ENCODE measurements at places on chromosomes 11 and 22.

DNA sequence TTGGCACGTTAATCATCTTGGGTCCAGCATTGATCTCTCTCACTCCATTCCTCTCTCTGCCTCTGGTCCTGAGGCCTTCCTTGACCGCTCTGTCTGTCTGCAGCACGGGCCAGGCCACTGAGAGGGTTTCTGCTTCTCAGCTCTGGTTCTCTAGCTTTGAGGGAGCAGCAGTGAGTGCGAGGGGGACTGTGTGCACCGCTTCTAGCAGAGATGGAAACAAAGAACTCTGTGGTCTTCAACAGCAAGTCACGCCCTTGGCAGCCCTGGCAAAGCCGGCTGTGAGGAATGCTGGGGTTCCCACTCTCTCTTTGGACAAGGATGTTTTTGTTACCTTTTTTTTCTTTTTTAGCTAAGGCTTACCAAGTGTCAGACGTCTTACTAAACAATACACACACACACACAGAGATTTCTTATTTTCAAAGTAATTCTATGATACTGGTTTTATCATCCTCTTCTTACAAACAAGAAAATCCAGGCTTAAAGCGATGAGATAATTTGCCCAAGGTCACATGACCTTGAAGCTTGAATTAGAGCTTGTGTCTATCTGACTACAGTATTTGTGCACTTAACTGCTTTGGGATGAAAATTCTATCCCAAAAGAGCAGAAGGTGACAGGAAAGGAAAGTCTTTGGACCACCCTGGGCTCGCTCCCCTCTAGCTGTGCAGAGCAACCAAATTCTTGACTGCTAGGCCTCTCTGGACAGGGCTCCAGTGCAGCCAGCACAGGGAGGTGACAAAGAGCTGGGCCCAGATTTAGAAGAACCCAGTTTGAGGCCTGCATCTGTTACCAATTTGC lies 293.2 kb downstream of the NTM start:
- no peak for DNase-seq

- DNase-seq, result no peak
Measured at GRCh38 chr11:73976451-73977151, 6.0 kb downstream of the UCP2 start.

DNA sequence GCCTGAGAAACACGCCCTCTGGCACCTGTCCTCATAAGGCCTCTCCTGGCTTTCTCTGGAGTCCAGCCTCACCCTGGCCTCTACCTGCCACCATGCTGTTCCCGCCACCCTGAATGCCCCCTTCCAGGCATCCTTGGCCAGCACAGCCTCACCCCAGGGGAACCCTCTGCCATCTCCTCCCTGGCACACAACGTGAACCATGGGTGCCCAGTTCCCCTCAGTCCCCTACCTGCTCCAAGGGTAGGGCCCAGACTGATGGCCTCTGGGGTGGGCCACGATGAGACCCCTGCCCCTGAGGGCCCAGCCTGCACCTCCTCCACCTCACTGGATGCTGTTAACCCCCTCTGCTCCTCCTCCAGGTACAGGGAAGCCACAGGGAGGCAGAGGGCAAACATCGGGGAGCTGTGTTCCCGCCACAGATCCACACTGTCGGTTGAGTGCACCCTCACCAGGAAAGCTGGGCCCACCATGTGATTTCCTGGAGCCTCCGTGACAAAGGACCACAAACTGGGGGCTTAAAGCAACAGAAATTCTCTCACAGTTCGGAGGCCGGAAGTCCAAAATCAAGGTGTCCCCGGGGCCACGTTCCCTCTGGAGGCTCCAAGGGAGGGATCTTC lies 169.6 kb downstream of the BRD1 start:
- no peak for DNase-seq

DNA sequence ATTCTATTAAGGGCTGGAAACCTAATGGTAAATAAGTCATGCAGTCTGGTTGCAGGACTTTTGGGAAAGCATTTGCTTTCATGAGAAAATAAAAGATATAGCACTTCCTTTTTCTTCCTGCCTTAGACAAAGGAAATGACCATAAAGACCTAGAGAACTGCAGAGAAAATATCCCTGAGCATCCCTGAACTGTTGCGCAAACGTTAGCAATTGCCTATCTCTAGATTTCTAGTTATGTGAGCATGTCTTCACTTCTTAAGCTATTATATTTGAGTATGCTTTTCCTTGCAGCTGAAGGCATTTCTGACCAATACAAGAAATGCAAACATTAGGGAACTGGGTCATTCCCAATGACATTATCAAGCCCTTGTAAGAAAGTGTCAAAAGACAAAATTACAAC lies 110.6 kb downstream of the KIF18A start:
- no peak for DNase-seq

DNA sequence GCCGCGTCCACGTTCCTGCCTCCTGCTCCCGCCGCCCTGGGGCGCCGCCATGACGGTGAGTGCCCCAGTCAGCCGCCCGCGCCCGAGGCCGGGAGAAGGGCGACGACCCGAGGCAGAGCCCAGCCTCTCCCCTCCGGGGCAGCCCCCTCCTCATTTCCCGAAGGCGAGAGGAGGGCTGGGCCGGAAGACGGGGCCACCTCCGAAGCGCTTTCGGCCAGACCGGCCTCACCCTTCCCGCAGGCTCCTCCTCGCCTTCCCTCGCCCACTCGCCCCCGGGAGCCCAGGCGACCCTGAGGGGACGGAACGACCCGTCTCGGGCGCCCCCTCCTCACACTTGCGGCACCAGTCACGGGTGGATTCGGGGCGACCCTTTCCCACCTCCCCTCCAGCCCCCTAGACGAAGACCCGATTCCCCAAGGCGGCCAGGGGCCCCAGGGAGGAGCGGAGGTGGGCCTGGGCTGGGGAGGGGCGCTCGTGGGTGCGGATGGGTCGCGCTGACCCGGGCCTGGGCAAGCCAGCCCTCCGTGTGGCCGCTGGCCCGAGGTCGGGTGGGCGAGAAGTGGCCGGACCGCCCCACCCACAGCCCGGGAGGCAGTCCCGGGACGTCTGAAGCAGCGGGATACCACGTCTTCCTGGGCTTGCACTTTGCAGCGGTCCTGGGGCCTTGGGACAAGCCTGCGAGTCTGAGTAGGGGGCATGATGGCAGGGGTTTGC lies 49.7 kb downstream of the TRIOBP start:
- no peak for DNase-seq

GRCh38 chr11:11843211-11843621 lies 1.4 kb downstream of the USP47 start:
- DNase-seq, result no peak

DNA sequence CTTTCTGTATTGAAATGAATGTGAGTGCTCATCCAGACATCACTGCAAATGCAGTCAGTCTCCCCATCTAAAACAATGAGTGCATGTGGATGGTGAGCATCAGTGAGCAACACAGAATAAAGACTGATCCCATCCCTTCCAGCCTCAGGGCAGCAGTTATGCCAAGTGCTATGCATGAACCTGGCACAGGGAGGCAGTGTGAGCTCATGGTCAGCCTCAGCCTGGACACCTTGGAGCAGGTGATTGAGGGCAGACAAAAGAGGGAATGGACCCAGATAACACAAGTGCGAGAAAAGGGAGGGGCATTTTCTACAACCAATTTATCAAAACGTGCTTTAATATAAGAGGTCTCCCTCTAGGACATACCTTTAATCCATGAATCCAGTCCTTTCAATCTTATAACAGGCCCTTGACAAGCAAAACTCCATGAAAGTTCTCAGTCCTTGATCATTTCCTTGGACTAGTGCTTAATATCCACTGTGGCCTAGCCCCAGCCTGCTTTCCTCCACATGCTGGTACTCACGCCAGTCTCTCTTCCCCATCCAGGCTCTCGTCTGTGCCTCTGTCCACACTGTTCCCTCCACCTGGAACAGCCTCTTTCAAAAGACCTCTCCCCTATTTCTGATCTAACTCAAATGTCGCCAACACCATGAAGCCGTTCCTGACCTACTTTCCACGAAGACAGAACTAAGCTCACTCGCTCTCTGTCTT lies 50.5 kb upstream of the LRRC55 start:
- DNase-seq, result peak; percentile 38

DNA sequence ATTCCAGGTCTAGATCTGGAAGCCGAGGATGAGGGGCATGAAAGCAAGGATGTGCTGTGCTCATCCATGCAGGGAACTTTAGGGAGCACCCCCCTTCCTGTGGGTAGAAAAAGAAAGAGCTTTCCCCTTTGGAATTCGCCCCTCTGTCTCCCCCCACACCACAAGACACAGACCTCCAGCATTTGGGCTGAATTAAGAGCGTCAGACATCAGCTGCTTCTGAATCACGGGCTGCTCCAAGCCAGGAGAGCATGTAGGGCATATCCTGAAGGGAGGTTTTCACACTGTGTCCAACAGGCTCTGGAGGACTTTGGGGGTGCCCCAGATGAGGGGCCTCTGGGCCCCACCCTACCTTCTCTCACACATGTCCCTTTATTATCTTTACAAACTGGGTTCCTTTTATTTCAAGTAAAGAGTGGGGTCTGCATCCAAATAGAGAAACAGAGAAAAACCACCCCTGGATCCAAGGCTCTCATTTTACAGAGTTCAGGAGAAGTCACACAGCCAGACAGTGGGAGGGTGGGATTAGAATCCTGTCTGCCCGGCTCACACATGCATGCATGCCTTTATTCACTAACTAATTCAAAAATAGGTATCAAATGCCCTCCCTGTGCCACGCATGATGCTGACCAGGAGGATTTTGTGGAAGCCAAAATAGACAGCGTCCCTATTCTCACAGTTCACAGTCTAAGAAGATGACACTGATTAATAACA lies 52.8 kb downstream of the LRRC32 start:
- DNase-seq, result no peak

GRCh38 chr11:72265951-72266350 lies 22.0 kb upstream of the PHOX2A start:
- DNase-seq, result no peak

DNA sequence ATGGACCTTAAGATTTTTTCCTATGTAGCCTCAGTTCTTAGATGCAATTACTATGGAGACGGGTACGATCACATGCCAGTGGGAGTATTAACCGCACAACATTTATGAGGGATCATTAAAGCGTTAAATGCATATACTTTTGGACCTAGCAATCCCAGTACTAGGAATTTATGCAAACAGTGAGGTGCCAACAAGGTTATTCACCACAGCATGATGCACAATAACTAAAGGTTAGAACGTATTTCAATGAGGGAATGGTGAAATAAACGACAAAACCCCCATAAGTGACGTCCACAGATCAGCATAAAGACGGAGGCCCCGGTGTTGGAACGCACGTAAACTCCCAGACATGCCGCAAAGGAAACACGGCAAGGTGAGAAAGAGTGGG lies 539 bp downstream of the SIRT3 start:
- DNase-seq, result no peak

- DNase-seq, result peak; percentile 80
Measured at GRCh38 chr11:118152552-118153471, at the start of gene SCN4B. Gene SCN4B, minus strand, starts transcription at chr11:118152823. Its CDS starts 150 bp downstream, at chr11:118152673.

DNA sequence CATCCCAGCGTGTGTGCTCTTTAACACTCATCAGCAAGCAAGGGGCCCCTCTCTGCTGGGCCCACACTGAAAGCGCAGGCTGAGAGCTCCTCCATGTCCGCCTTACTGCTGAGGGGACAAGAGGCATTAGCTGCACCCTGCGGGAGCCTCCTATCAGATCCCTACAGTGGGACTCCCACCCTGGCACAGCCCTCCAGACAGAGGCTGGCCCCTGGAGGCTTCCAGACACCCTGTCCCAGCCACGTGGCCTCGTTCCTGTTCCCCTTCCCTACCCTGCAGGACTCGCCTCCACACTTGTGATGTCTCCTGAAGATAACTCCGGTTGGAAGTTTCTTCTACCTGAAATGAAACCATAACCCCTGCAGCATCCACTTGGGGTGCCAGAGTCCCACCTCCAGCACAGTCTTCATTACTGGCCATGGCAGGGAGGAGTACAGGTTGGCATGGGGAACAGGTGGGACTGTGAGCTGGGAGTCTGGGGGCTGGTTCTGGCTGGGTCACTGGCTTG lies 5.0 kb upstream of the SH3BP1 start:
- peak; percentile 75 for DNase-seq

GRCh38 chr11:128246364-128246801 lies 341.0 kb downstream of the ETS1 start:
- peak; percentile 53 for DNase-seq

- no peak for DNase-seq
Measured at GRCh38 chr11:108663154-108663877, 1.6 kb upstream of the DDX10 start.

DNA sequence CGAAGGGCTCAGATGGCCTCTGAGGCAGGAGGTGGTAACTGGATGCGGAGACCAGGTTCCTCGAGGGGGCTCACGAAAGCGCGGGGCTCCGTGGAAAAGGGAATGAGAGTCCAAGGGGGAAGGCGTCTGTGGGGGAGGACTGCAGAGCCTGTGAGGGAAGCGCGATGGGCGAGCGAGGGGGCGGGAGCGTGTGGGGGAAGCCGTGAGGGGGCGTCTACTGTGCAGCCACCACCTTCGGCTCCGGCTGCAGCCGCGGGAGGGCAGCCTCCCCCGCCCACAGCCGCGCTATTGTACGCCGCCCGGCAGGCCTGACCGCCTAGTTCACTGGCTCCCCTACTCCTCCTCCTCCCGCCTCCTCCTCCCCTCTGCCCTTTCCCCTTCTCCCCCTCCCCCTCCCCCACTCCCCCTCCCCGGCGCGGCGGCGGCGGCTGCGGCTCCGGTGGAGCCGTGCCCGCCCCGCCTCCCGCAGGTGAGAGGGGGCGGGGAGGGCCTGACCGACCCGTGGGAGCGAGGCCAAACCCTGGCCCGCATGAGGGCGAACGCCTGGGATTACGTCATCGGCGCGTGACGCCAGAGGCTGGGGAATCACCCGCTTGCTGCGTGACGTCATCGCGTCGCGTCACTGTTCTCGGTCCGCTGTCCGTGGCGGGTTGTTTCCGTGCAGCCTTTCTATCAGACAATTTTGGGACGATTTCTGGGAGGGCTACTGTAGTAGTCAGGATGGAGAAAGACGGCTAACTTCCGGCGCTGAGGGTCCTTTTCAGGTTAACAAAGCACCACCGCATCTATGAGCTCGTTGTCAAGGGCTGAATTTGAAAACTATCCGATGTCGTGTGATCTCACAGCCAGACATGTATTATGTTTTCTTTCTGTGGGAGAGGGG lies at the start of gene PAK1:
PAK1 (minus strand) TSS at position 294 of the 883 bp plus-strand sequence. CDS start 81,574 bp downstream, outside the sequence.
- peak; percentile 88 for DNase-seq

DNA sequence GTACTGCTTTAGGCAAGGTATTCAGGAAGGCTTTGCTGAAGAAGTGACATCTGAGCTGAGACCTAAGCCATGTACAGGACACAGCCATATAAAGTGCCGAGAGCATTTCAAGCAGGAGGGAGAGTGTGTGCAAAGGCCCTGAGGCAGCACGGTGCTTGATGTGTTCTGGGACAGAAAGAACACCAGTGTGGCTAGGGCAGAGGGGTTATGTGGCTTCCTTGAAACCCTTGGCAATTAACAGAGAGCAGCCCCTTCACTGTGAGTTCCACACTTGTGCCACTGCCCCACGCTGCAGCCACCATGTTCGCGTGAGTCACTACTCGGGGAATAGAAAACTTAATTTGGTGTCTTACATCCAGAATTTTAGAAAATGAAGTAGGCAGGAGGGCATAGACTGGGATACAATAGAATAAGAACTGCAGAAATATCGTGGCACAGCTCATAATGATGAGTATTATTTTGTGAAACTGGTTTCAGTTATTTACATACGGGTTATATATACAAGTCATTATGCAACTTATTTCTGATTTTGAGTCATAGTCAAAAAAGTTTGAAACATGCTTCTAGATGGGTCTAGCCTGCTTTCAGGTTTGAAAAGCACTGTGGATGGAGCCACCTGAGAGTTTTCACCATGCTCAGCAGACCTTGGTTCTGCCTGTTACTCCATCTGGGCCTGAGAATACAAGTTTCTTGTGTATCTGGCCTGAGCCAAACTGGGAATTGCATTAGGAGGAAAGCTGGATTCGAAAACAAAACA lies 11.8 kb downstream of the IL10RA start:
- DNase-seq, result no peak
